ENCODE measurements at places on chromosomes 3 and 15.

- DNase-seq, result no peak
These were observed 54.2 kb upstream of the ACAD9 start for GRCh38 chr3:128825117-128825725.

DNA sequence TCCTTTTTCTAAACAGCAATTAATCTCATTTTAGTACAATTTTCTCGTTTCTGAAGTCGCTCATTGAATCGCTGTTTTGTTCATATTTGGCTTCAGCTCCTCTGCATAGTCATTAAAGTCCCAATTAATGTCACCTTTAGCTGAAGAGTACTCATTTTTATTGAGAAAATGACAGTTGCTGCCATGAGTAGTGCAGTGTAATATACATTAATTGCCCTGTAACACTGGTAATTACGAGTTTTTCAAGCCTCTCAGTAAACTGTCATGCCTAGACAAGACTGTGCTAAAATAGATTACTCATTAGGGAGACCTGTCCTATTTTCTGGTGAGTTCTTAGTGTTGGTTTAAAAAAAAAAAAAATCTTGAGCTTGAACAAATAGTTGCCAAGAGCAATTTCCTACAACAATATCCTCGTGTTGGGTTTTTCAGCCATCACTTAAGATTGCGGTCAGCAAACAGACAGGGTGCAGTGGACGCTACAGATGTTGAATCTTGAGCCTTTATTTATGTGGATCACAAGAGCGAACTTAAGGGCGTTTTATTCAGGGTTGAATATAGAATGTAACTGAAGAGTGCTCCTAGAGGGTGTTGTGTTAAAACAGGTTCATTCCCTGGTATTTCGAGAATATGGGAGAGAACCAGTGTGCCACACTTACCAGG is 176.0 kb downstream of the CDIN1 start:
- no peak for DNase-seq

GRCh38 chr3:148077318-148077923 is 620.3 kb upstream of the AGTR1 start:
- no peak for DNase-seq

DNA sequence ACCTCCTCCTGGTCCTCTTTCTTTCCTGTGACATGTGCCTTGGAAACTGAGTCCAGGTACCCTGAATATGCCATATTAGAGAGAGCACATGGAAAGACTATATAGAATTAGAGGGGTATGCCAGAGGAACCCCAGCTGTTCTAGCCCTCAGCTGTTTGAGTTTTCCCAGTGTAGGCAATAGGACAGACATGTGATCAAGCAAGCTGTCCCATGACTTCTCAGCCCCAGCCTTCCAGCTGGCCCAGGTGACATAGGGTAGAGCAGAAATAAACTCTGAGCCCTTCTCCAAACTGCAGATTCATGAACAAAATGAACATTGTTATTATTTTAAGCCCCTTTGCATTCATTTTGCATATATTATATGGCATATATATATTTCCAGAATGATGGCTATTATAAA is 118.7 kb downstream of the PPM1L start:
- no peak for DNase-seq

DNA sequence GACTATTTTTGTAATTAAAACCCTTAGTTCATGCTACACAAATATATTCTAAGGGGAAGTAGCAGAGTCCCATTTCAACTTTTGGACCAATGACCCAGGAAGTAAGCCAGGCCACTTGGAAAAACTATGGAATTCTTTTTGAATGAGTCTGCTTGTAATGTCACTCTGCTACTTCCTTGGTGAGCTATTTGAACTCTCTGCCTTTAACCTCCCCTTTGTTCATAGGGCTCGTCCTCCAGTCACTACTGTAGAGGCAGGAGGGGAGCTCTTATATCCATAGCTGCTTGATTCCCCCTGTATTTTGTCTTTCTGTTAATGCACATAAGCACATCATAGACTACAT is 119.6 kb downstream of the UACA start:
- DNase-seq, result no peak
